Sigmoid colon (tissue), 7 donors: ENCODE measurements at places on chromosomes 2 and 18. TPM values are rescaled to one million over a fixed set of nuclear protein-coding genes. Genes with fewer than 3 reads are reported as not detected.

The STAT4 gene
- 0.71 TPM for total RNA-seq

The CYS1 gene
- total RNA-seq: 24.6 TPM

The HPCAL1 gene
- total RNA-seq: 34.1 TPM

DNA sequence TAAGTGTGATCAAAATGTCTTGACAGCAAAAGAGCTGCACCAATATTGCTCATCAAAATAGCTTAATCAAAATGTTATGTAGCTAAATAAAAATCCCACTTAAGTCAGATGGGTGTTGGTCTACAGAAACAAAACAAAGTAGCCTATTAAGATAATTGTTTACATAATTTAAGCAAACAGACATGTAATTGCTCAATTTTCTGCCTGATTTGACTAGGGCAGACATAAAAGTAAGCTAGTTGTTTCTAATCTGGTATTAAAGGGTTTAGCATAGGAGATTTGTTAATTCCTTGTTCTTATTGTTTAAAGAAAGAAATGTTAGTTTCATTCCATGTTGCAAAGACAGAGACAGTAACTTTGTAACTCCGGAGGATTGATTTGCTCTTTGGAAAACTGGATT is 11.5 kb upstream of the FEZ2 start:
- H3K36me3 ChIP-seq: no peaks in the 10 kb centered on the region
- no peak overlapping the region for H3K27ac ChIP-seq
- H3K27me3 ChIP-seq: no peaks in the 10 kb centered on the region
- no peak overlapping the region for H3K4me3 ChIP-seq
- H3K4me1 ChIP-seq: no peaks in the 10 kb centered on the region

DNA sequence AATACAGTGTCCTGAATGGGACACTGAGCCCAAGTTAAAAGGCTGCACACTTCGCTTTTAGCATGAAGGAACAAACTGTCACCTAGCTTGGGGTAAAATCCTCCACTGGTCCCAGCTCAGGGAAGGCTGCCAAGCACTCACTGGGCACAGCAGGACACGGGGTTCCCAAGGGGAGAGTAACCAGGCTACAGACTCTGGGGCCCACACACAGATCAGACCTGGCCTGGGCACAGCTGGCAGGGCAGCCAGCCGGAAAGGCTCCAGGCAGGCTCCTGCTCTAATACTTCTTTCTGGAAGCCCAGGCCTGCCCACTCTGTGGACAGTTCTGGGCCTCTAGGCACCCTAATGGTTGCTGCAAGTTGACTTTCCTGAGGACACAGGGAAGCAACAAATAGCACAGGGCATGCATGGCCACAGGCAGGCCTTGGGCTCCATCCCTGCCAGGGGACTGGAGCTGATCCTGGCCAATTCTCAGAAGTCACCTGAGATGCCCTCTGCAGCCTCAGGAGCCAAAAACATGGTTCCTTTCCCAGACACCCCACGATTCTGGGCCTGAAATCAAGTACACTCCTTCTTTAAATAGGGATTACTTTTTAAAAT is 18.7 kb upstream of the SULT1C3 start:
- H3K4me1 ChIP-seq: no peaks in the 10 kb centered on the region
- no peak for DNase-seq
- no peaks in the 10 kb centered on the region for H3K27me3 ChIP-seq
- no peak overlapping the region for H3K4me3 ChIP-seq
- H3K36me3 ChIP-seq: no peaks in the 10 kb centered on the region

DNA sequence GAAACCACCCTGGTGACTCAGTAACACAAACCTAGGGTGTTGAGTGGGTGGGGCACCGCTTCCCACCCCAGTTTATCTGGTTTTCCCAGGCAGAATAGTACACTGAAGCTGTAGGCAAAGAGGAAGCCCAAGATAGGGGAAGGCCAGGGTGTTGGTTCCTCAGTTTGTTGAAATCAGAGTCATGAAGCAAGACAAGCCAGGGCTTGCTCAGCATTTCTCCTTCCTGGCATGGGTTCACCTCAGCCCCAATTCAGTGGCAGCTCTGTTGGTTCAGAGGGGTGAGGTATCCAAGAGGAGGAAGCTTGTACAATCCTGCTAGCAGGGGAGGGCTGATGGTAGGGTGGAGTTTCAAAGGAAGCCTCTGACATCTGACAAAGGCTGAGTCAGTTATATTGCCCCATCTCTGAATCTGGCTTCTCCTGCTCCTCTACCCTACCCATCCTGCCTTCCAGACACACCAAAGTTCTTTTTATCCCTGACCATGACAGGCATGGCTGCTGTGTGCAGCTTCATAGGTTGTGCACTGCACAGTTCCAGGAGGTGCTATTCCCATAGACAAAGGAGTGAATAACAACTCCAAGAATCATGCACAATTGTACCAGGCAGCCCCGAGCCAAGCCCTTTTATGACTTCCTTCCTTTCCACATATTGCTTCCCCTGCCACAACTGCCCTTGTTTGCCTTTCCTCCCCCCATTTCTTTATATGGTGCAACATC is 24.9 kb upstream of the RAB10 start:
- no peaks in the 10 kb centered on the region for H3K36me3 ChIP-seq
- H3K4me1 ChIP-seq: no peaks in the 10 kb centered on the region
- H3K4me3 ChIP-seq: no peak overlapping the region
- no peak overlapping the region for H3K27ac ChIP-seq
- DNase-seq: peak; percentile 79
- H3K27me3 ChIP-seq: no peaks in the 10 kb centered on the region

- no peaks in the 10 kb centered on the region for H3K36me3 ChIP-seq
- H3K27me3 ChIP-seq: no peaks in the 10 kb centered on the region
- H3K27ac ChIP-seq: no peak overlapping the region
- H3K4me1 ChIP-seq: peaks cover 21% of the 10 kb centered on the region
- DNase-seq: no peak
These were observed 147.6 kb downstream of the SLC8A1 start for GRCh38 chr2:40304340-40304739.
